ENCODE measurements at places on chromosomes 4 and X.

GRCh38 chrX:118566359-118566758 is 70.7 kb downstream of the DOCK11 start:
- no peak for DNase-seq

- no peak for DNase-seq
Observed at GRCh38 chr4:54065282-54066087, 1.1 kb upstream of the CHIC2 start.

GRCh38 chr4:128299848-128300247 is 12.2 kb upstream of the PGRMC2 start:
- no peak for DNase-seq

GRCh38 chr4:42144028-42144427 is 8.4 kb downstream of the BEND4 start:
- DNase-seq: no peak

DNA sequence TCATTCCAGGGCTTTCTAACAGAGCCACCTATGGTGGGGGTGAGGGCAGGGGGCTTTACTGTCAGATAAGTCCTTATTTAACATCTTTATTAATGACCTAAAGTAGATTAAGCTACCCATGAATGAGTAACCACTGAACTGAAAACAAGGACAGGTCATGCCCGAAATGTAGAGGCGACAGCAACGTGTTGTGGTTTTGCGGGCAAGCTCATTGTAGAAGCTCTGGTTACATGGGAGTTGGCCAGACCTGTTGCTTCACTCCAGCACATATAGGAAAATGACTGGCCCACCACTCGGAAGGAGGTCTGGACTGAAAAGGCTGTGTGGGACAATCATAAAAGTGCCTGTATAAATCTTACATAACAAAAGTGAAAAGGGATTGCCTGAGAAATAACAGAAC is 109.6 kb upstream of the NDP start:
- DNase-seq: no peak

DNA sequence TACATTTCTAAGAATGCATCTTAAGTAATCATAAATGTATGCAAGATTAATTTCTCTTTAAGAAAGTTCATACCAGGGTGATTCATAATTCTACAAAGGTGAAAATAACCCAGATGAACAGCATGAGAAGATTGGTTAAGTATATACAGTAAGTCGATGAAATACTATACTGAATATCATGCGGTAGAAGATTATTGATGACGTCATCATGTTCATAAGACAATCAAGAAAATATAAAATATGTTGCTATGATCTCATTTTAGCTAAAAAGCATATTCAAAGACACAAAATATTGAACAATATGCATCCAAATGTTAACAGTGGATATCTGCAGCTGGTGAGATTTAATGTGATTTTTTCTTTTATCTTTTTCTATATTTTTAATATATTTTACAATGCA is 312.0 kb upstream of the FGF13 start:
- no peak for DNase-seq
